ENCODE measurements at places on chromosomes 11 and 22.

DNA sequence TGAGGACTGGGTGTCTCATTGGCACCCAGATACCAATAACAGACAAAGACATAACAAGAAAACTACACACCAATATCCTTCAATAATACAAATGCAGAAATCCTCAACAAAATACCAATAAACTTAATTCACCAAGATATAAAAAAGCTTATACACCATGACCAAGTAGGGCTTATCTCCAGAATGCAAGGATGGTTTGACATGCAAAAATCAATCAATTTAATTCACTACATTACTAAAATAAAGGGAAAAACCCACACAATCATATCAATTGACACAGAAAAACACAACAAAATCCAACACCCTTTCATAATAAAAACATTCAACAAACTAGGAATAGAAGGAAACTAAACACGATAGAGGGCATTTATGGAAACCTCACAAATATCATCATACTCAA lies 40.6 kb downstream of the LHFPL7 start:
- DNase-seq, result no peak

DNA sequence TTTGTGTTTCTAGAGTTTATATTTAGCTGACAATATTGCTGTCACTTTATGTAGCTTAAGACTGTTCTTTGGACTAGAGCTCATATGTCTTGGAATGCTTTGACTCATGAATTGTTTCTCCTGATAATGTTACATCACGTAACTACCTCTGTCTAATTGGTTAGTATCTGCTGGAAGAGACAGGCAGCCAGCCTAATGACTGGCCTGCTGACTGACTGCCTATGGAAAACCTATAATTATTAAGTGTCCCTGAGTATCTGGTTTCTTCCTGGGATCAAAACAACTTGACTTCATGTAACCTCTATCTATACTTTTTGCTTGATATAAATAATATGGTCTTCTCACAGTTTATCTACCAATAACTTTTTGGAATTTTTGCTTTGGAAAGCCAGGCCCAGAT lies 9.4 kb downstream of the SOX6 start:
- DNase-seq, result no peak

- DNase-seq, result no peak
These were observed 18.3 kb downstream of the SLC5A12 start for GRCh38 chr11:26703411-26704191.

- no peak for DNase-seq
These were observed 1.4 kb downstream of the FLRT1 start for GRCh38 chr11:64037027-64037634.

DNA sequence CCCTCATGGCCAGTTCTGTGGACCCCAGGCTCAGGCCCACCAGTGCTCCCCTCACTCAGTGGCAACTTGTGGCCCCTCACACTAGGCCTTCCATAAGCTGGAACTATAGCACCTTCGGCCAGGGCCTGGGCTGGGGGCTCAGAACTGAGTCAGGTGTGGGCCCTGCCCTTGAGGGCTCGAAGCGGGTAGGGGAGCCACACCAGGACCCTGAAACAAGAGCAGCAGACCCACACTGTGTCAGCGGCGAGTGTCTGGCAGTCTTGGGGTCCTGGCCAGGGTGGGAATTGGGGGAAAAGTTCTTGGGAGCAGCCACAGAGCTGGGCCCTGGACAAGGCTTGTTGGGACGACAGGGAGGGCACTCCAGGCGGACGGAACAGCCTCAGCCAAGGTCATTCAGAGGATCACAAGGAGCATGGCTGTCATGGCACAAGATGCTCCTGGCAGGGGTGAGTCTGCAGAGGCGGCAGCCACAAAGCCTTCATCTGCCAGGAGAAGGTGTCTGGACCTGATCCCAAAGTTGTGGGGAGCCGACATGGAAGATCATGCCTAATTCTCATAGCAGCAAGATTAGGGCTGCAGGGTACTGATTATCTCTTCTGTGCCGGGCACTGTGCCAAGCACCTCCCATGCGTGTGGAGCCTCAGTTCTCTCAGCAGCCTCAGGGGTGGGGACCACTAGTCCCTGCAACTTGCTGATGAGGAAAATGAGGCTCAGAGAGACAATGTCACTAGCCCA lies 50.7 kb downstream of the SHISAL1 start:
- no peak for DNase-seq
